Central memory CD4-positive, alpha-beta T cell (primary cell): ENCODE measurements at places on chromosomes 7 and 10.

DNA sequence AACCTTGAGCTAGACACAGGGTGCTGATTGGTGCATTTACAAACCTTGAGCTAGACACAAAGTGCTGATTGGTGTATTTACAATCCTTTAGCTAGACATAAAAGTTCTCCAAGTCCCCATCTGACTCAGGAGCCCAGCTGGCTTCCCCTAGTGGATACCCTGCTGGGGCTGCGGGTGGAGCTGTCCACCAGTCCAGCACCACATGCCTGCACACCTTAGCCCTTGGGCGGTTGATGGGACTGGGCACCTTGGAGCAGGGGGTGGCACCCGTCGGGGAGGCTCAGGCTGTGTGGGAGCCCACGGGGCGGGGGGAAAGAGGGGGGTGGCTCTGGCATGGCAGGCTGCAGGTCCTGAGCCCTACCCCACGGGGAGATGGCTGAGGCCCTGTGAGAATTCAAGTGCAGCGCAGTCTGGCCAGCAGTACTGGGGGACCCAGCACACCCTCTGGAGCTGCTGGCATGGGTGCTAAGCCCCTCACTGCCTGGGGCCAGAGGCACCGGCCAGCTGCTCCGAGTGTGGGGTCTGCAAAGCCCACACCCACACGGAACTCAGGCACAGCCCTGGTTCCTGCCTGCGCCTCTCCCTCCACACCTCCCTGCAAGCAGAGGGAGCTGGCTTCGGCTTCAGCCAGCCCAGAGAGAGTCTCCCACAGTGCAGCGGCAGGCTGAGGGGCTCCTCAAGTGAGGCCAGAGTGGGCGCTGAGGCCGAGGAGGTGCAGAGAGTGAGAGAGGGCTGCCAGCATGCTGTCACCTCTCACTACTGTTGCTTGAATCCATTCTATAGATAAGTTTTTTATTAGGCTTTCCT is 369.8 kb upstream of the SMIM30 start:
- no peak for DNase-seq

- DNase-seq, result no peak
These were observed 38.8 kb upstream of the INPP5A start for GRCh38 chr10:132498562-132499366.

- DNase-seq, result no peak
These were observed 757.0 kb upstream of the C7orf33 start for GRCh38 chr7:147833557-147833956.

- no peak for DNase-seq
These were observed 556.8 kb downstream of the DNAJB6 start for GRCh38 chr7:157893535-157894044.

DNA sequence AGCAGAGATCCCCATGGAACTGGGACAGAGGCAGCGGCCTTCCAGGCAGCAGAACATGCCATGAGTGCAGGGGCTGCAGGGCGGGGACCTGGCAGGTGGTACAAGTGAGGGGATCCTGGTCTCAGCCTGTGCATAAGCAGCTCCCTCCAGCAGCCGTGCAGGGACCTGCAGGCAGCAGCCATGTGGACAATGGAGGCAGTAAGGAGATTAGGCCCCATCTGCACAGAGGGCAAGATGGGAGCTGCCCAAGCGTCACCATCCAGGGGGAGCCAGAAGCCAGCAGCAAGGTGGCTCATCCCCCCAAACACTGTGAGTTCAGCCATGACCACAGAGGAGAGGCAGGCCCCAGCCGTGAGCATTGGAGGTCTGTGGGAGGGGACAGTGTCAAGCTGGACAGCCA is 3.1 kb downstream of the DDC start:
- DNase-seq, result no peak
